SK-MEL-5 (cell line): ENCODE measurements at places on chromosomes 12 and 14. TPM values are rescaled to one million over a fixed set of nuclear protein-coding genes. Genes with fewer than 3 reads are reported as not detected.

- DNase-seq: peak; percentile 47
Measured at GRCh38 chr14:55099756-55100155, 29.3 kb upstream of the LGALS3 start.

DNA sequence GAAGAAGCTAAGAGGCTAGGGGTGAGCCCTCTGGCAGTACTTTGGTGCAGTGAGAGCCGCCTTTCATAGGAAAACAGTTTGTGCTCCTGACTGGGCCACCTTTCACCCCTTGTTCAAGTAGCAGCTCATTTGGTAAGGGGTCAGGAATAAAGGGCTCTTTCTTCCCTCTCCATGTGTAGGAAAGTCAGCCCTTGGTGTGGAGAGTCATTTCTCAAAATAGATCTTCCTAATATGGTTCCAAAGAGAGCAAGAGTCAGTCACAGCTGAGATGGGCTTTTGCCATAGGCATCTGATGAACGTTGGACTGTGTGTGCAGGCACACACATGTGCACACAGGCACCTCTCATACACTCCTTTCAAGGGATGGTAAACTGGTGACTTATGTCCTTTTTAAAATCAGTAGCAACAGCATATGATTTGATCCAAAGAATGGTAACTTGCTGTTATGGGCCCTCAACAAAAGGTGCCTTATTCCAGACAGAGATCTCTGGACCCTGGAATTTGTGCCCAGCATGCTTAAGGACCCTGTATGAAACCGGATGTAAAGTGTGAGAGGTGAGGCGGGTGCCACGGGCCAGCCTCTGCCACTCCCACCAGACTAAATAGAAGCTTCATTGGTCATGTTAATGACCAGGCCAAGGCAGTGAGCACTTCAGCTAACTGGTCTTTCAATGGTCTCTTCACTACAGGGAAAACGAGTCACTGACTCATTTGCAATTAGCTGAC is 16.7 kb upstream of the RIC8B start:
- peak; percentile 73 for DNase-seq

DNA sequence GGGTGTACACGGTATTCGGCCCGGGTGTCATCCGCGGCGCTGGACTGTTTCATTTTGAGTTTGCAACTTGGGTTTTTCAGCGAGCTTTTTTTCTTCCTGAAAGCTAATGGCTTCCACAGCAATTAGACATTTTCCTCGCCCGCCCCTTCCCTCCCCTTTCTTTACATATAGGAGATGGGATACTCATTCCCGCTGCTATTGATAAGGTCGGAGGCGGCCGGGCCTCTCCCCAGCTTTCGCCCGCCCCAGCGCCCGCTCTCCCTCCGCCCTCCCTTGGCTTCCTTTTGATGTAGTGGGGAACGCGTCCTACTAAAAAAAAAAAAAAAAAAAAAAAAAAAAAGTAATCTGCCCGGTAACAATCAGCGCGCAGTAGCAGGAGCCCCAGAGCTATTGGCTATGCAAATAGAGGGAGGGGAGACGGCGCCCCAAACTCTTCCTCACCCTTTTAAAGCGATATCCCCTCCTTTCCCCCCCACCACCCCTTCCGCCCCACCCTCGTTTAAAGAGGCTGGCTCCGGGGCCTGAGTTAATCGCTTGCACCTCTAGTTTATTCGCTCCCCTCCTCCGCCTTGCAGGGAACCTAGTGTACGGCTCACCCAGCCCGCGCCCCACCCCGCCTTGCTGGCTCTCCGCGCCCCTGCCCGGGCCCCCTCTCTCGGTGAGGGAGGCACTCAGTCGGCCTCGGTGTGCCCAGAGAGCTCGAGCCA is 1.7 kb upstream of the CCND2 start:
- peak; percentile 56 for DNase-seq

DNA sequence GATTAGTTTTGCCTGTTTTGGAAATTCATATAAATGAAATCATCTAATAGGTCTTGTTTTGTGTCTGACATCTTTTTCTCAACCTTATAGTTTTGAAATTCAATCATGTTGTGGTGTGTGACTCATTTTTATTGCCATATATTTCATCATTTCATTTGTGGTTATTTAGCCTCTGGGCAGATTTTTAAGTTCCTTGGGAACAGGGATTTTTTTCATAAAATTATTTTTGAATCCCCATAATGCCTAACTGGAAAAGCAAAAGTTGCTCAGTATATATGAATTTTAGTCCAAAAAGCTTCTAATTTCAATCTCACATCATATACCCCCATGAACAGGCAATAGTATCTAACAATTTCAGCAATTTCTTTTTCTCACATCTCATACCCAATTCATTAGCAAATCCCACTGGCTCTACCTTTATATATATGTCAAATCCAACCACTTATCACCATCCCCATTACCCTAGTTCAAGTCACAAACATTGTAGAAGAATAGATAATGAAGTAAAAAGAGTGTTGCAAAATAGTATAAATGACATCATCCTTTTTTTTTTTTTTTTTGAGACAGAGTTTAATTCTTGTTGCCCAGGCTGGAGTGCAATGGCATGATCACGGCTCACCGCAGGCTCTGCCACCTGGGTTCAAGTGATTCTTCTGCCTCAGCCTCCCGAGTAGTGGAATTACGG is 2.6 kb upstream of the OR6J1 start:
- DNase-seq: peak; percentile 42

Gene OTX2
- total RNA-seq: not detected in 2 replicates
